ENCODE measurements at places on chromosomes 5 and 9.
A peak's percentile ranks its signal among the peaks of the same experiment; 100 is the strongest.

GRCh38 chr5:59842999-59843398, 50.5 kb downstream of the PDE4D start:
- DNase-seq, result no peak

GRCh38 chr5:132704875-132705274, 31.1 kb downstream of the IL4 start:
- DNase-seq, result no peak

DNA sequence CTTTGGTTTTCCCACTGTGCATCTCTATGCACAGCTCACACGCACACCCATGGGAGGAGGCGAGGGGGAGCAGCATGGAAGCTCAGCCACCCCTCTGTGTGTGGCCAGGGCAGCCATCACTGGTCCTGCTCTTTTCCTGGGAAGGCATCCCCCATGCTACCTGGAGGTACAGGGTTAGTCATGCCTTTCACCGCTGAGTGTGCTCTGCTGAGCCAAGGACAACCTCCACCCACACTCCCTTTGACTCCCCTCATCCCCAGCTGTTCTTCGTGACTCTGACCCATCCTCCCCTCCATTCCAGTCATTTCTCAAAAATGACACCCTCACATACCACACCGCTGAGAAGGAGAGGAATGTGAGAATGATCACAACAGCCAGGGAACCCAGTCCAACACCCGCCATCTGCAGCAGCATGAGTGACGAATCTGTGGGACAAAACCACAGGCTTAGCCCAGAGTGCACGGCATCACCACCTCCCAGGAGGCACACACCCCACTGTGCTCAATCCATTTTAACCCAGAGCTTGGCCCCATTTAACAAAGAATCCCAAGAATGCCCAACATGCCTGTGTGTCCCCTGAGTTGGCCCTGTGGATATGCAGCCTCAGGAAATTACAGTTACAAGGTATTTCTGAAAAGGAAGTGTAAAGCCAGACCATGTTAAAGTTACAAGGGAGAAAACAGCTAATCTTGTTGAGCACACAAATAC, 133.4 kb downstream of the SUSD1 start:
- no peak for DNase-seq

GRCh38 chr5:61306531-61307131, 25.4 kb upstream of the ZSWIM6 start:
- DNase-seq, result peak; percentile 7

- DNase-seq, result peak; percentile 48
These were observed 36.2 kb upstream of the OTULIN start for GRCh38 chr5:14628346-14628745.

DNA sequence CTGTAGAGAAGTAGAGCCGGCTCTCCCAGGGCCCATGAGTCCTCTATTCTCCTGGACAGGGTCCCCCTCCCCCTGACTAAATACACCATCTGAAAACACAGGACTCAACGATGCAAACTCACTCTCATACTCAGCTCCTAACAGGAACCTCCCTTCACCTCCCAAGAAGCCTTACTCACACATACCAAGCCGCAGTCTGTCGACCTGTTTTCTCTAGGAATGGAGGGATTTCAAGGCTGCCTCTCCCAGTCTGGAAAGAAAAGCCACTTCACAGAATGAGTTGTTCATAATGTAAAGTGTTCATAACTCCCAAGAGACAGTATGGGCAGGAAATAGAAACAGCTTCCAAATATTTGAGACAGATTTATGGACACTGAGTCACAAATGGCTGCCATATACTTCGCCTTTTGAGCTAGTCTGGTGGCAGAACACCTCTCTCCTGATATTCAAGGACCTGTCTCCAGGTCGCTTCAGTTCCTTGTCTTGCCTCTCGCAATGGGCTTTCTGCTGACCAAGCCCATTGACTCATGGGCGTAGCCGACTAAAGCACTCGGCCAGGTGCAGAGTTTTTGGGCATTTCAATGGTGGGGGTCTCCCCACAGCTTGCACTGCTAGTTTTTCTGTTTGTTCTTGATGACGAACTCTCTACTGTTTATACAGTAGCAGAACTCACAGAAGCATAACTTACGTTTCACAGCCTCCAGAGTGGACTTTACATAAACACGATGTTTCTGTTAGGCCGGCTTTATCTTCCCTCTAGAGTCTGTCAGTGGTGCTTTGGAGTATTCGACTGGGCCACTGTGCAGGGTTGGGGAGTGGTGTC, 25.0 kb upstream of the IL17B start:
- no peak for DNase-seq

All from bone marrow (tissue), 2 donors.